PC-3 (cell line): ENCODE measurements at places on chromosomes 11 and 22. TPM values are rescaled to one million over a fixed set of nuclear protein-coding genes. Genes with fewer than 3 reads are reported as not detected.

GRCh38 chr22:25363474-25363873, 144.0 kb downstream of the CRYBB2 start:
- peaks cover 6% of the 10 kb centered on the region; the same call in 1 of the 2 replicates for H3K36me3 ChIP-seq
- no peaks in the 10 kb centered on the region for H3K27me3 ChIP-seq
- H3K4me3 ChIP-seq: no peak overlapping the region
- H3K27ac ChIP-seq: no peak overlapping the region
- DNase-seq: no peak

DNA sequence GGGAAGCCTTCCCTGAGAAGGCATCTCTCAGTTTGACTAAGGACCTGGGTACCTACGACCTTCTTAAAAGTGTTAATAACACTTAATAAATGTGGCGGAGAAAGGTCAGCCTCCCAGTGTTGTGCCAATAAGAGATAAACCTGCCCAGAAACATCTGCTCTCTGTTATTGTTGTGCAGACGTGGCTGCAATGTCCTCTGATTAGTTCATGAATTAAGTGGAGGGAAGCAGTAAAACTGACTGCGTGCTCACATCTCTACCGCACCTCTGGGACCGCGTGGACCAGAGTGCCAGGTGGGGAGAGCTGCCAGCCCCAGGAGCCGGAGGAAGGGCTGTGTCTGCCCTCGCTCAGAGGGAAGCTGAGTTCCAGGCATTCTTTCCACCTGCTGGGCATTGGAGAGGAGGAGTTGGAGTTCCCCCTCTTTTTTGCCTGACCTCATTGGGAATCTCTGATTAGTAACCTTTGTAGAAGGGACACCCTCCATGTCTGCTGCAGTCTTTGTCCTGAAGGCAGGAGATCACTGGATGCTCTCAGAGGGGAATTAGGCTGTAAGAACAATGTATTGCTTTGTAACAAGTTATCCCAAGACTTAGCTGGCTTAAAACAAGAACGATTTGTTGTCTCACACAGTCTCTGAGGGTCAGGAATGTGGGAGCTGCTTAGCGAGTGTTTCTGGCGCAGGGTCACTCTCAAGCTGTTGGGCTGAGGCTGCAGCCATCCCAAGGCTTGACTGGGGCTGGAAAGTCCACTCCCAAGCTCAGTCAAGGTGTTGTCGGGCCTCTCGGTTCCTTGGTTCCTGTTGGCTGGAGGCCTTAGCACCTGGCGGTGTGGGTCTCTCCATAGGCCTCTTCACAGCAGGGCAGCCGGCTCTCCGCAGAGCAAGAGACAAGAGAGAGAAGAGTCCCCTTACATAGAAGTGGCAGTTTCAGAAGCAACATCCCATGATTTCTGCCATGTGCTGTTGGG, 247.6 kb upstream of the TBCEL start:
- DNase-seq: no peak
- no peak overlapping the region for H3K27ac ChIP-seq
- H3K4me3 ChIP-seq: no peak overlapping the region
- H3K4me1 ChIP-seq: peaks cover 25% of the 10 kb centered on the region
- H3K36me3 ChIP-seq: no peaks in the 10 kb centered on the region

DNA sequence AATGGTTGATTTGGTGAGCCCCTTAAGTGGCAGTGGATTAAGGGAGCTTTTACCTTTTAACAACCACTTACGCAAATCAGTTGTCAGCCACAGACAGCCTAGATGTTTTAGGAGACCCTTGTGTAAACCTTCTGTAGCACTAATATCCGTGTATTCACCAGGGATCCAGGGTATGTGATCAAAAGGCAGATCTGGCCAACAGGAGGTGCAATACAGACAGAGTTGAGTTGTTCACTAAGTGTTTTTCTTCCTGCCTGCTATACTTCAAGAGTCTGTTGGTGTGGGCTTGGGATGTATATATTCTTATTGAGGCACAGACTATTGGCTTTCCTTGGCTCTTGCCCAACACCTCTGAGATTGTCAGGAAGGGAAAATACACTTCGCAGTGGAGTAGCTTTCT, 175.1 kb downstream of the FAT3 start:
- no peaks in the 10 kb centered on the region for H3K4me1 ChIP-seq
- H3K4me3 ChIP-seq: no peak overlapping the region
- DNase-seq: no peak
- H3K27ac ChIP-seq: no peak overlapping the region

- no peak overlapping the region for H3K27ac ChIP-seq
- H3K36me3 ChIP-seq: no peaks in the 10 kb centered on the region
- no peak overlapping the region for H3K4me3 ChIP-seq
- no peaks in the 10 kb centered on the region for H3K27me3 ChIP-seq
- peaks cover 33% of the 10 kb centered on the region for H3K4me1 ChIP-seq
These were observed 45.4 kb downstream of the YAP1 start for GRCh38 chr11:102155676-102156075.

- DNase-seq: peak; percentile 29
- H3K4me1 ChIP-seq: no peaks in the 10 kb centered on the region
- no peaks in the 10 kb centered on the region for H3K36me3 ChIP-seq
- H3K27ac ChIP-seq: no peak overlapping the region
- no peaks in the 10 kb centered on the region for H3K27me3 ChIP-seq
These were observed 322.8 kb upstream of the SYN3 start for GRCh38 chr22:33380789-33381530.

- DNase-seq: no peak
- no peaks in the 10 kb centered on the region for H3K36me3 ChIP-seq
- no peaks in the 10 kb centered on the region for H3K27me3 ChIP-seq
- H3K4me1 ChIP-seq: no peaks in the 10 kb centered on the region
- no peak overlapping the region for H3K4me3 ChIP-seq
These were observed 5.3 kb downstream of the SLC7A4 start for GRCh38 chr22:21026783-21027692.

DNA sequence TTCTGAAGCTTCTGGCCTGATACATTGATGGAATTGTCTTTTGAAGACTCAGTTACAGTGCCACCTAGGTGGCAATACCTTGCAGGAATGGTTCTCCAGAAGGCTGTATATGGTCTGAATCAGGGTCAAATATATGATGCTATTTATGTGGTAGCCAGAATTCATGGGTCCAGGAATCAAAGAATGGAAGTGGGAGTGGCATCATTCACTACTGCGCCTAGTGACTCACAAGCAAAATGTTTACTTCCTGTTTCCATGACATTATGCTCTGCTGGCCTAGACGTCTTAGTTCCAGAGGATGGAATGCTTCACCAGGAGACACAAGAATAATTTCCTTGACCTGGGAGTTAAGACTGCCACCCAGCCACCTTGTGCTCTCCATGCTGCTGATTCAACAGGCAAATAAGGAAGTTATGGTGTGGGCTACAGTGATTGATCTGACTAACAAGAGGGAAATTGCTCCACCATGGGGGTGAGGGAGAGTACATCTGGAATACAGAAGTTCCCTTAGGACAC, 491.8 kb downstream of the ETS1 start:
- H3K27me3 ChIP-seq: 0 out of 2 replicates have a peak, but pooled peaks cover 12% of the 10 kb centered on the region
- H3K4me3 ChIP-seq: no peak overlapping the region
- peak overlapping the region; percentile 27 for H3K27ac ChIP-seq
- peak; percentile 88 for DNase-seq

GRCh38 chr11:112643416-112643815, 317.8 kb upstream of the NCAM1 start:
- DNase-seq: no peak
- H3K4me3 ChIP-seq: no peak overlapping the region
- H3K4me1 ChIP-seq: no peaks in the 10 kb centered on the region

DNA sequence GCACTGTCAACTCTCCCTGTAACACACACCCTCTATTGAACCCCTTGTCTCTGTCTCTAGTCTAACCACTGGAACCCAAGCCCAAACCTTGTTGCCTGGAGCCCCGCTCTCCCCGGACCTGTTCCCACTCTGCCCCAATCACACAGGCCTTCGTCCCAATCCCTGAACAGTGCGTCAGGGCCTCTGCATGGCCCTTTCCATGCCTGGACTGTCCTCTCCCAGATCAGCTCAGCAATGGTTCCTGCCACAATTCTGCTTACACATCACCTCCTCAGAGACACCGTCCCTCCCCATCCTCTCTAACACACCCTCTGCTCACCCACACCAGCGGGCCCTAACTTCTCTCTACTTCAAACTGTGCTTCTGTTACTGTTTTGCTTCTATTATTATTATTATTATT, 1.5 kb downstream of the TREH start:
- no peaks in the 10 kb centered on the region for H3K4me1 ChIP-seq
- H3K27ac ChIP-seq: no peak overlapping the region
- no peak for DNase-seq

GRCh38 chr11:128279866-128280265, 307.5 kb downstream of the ETS1 start:
- H3K27ac ChIP-seq: no peak overlapping the region
- H3K27me3 ChIP-seq: no peaks in the 10 kb centered on the region
- no peaks in the 10 kb centered on the region for H3K4me1 ChIP-seq
- DNase-seq: peak; percentile 23

GRCh38 chr11:34915136-34916014, 804 bp downstream of the APIP start:
- peak overlapping the region; percentile 96 for H3K4me3 ChIP-seq
- H3K36me3 ChIP-seq: peaks cover 3% of the 10 kb centered on the region; the same call in 1 of the 2 replicates
- peak overlapping the region; percentile 80 for H3K27ac ChIP-seq
- DNase-seq: no peak
- no peaks in the 10 kb centered on the region for H3K27me3 ChIP-seq

DNA sequence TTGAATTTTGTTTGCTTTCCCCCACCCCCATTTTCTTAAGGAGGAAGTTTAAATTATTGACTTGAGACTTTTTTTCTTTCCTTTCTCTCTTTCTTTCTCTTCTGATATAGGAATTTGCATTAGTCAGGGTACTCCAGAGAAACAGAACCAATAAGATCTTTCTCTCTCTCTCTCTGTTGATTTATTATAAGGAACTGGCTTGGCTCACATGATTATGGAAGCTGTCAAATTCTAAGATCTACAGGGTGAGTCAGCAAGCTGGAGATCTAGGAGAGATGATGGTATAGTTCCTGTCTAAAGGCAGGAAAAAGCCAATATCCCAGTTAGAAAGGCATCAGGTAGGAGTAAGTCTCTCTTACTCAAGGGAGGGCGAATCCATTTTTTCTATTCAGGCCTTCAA, 64.0 kb downstream of the CCDC81 start:
- no peak overlapping the region for H3K4me3 ChIP-seq
- no peak overlapping the region for H3K27ac ChIP-seq
- peaks cover 5% of the 10 kb centered on the region for H3K4me1 ChIP-seq
- no peaks in the 10 kb centered on the region for H3K36me3 ChIP-seq
- H3K27me3 ChIP-seq: no peaks in the 10 kb centered on the region

- H3K36me3 ChIP-seq: no peaks in the 10 kb centered on the region
- no peak for DNase-seq
- no peak overlapping the region for H3K4me3 ChIP-seq
- H3K27me3 ChIP-seq: no peaks in the 10 kb centered on the region
These were observed 9.5 kb downstream of the MFNG start for GRCh38 chr22:37476389-37477329.

DNA sequence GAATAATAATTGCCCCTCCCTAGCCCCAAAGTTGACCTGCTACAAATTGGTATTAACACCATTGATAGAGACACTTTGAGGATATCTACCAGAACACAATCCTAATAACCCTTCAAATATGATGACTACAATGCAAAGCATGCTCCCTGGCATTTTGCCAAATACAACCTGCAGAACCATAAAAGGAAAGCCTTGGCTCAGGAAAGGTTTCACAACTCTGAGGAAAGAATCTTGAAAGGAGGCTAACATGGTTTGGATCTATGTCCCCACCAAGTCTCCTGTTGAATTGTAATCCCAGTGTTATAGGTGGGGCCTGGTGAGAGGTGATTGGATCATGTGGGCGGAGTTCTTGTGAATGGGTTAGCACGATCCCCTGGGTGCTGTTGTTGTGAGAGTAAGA, 140.4 kb upstream of the ARHGAP42 start:
- no peak overlapping the region for H3K27ac ChIP-seq
- peak; percentile 95 for DNase-seq
- H3K4me1 ChIP-seq: peaks cover 8% of the 10 kb centered on the region
- H3K4me3 ChIP-seq: no peak overlapping the region
- no peaks in the 10 kb centered on the region for H3K36me3 ChIP-seq
- H3K27me3 ChIP-seq: peaks cover 22% of the 10 kb centered on the region; the same call in 1 of the 2 replicates

DNA sequence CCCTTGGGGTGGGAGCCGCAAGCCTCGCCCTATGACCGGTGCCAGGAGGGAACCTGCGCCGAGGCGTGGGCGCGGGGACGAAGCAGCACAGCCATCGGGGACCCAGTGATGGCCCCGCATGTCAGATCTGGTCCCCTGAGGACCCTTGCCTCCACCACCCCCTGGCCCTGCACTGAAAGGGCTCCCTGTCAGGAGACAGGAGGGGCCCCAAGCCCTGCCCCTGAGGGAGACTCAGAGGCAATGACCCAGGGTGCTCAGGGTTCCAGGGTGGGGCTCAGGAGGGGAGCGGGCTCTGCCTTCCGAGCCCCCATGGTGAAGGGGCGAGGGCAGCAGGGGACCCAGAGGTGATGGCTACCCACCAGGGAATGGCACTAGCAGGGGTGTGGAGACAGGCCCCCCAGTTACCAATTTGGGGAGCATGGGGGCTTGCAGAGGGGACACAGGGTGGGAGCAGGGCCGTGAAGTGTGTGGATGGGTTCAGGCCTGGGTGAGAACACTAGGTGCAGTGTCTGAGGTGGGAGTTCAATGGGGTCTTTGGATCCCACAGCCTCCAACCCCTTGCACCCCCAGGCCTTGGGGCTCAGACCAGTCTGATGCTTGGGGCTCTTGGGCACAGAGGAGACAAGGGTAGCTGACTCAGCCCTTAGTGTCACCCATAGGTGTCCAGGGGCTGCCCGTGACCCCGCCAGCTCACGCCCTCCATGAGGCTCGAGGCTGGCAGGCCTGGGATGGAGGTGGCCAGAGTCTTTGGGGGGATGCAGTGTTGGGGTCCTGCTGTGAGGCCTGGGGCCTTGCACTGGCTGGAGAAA, 499 bp downstream of the LRRC56 start:
- no peak for DNase-seq
- no peak overlapping the region for H3K27ac ChIP-seq
- no peaks in the 10 kb centered on the region for H3K27me3 ChIP-seq

GRCh38 chr22:41075946-41076345, 16.4 kb upstream of the EP300 start:
- no peaks in the 10 kb centered on the region for H3K27me3 ChIP-seq
- DNase-seq: no peak
- no peaks in the 10 kb centered on the region for H3K4me1 ChIP-seq
- no peak overlapping the region for H3K4me3 ChIP-seq

- H3K36me3 ChIP-seq: no peaks in the 10 kb centered on the region
- H3K4me1 ChIP-seq: no peaks in the 10 kb centered on the region
- H3K4me3 ChIP-seq: no peak overlapping the region
- H3K27ac ChIP-seq: no peak overlapping the region
These were observed 3.2 kb downstream of the ARVCF start for GRCh38 chr22:20013382-20013871.

GRCh38 chr22:31082606-31083376, 1.7 kb downstream of the SMTN start:
- peak overlapping the region; percentile 73 for H3K4me3 ChIP-seq
- DNase-seq: peak; percentile 56
- H3K36me3 ChIP-seq: peaks cover 25% of the 10 kb centered on the region
- no peaks in the 10 kb centered on the region for H3K27me3 ChIP-seq

TPH1 gene
- total RNA-seq: 0.07 TPM in 1 of 2 replicates, not detected in the other

INPP5J gene
- total RNA-seq: 2.1 and 3.1 TPM in 2 replicates

MUC5B gene
- total RNA-seq: 24.3 and 33.0 TPM in 2 replicates

KCNQ1 gene
- 0.40 and 3.0 TPM in 2 replicates for total RNA-seq

SELENOO gene
- 32.8 and 37.4 TPM in 2 replicates for total RNA-seq

ACP2 gene
- 24.2 and 26.6 TPM in 2 replicates for total RNA-seq

TOMM22 gene
- total RNA-seq: 68.7 and 82.3 TPM in 2 replicates

PGR gene
- total RNA-seq: not detected in 2 replicates

BARX2 gene
- total RNA-seq: 0.47 and 1.2 TPM in 2 replicates

GGTLC2 gene
- not detected in 2 replicates for total RNA-seq

SLC37A4 gene
- 31.4 and 35.4 TPM in 2 replicates for total RNA-seq

SLC43A3 gene
- 31.3 and 35.0 TPM in 2 replicates for total RNA-seq
